Activated CD4-positive, alpha-beta T cell treated with anti-CD3 and anti-CD28 coated beads for 36 hours (primary cell): ENCODE measurements at places on chromosomes 5 and 9.

DNA sequence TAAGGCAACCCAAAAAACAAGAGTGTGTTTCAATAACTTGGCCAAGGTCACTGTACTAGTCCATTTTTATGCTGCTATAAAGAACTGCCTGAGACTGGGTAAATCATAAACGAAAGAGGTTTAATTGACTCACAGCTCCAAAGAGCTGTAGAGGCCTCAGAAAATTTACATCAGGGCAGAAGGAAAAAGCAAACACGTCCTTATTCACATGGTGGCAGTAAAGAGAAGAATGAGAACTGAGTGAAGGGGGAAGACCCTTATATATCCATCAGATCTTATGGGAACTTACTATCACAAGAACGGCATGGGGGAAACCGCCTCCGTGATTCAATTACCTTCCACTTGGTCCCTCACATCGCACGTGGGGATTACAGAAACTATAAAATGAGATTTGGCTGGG, 64.3 kb upstream of the CAMK4 start:
- DNase-seq: no peak

DNA sequence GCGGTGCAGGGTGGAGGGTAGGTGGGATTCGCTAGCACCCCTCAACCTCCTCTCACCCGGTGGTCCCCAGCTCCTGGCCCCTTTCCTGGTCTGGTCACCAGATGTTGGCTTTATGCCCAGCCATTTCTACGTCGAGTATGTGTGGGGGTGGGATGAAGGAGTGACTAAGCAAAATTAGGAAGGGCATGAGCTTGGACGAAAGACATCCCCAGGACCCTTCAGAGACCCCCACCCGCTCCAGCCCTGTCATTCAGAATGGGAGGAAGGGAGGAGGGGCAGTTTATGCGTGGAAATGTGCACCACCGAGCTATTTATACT, 742 bp downstream of the BHMT2 start:
- DNase-seq: no peak

- DNase-seq: no peak
These were observed 458.6 kb upstream of the CLINT1 start for GRCh38 chr5:158317507-158317906.

GRCh38 chr5:150585781-150586341, 54.6 kb upstream of the SYNPO start:
- no peak for DNase-seq

- DNase-seq: no peak
These were observed 38.1 kb downstream of the MAP1B start for GRCh38 chr5:72145348-72145747.

- DNase-seq: no peak
These were observed 27.6 kb downstream of the KCNMB1 start for GRCh38 chr5:170361616-170362015.

DNA sequence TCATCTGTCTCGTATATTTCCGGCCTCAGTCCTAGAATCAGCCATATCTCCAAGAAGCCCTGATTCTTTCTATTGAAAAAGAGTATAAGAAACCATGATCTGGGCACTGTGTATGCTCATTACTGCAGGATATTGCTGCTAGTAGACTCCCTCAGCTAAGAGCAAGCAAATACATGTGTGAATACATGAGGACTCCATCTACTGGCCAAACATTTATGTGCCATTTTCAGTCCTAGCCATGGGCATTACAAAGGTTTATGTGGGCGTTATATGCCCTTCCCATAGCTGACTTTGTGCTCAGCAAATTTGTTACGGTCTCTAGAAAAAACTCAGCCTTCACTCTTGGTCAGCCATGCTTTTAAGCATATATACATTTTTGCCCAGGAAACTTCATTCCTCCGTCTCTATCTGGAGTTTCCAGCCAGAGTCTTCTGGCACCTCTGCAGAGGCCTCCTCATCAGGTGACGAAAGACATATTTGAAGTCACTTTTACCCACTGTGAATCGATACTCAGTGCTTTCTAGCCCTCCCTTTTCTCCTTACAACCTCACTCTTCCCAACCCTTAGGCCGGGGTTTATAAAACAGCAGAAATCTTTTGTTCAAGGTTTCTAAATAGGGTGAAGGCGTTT, 1495.6 kb upstream of the CDH6 start:
- DNase-seq: no peak

DNA sequence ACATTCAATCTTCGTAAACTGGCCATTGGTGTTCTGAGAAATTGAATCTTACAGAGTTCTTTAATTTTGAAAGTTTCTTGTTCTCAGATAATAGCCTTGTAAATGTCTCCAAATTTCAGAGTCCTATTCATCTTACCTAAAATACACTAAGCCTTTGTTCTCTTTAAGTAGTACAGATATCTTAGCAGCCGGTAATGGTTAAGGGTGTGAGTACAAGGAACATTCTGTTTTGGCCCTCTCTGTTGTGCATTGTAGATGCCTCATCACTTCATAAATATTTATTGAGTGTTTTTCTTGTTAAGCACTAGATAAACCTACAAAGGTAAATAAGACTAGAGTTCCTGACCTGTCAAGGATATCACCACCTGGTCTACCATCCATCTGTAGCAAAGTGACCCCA, 35.2 kb downstream of the ZCCHC7 start:
- DNase-seq: no peak

GRCh38 chr5:36607114-36607571, 737 bp downstream of the SLC1A3 start:
- peak; percentile 20 for DNase-seq

- DNase-seq: no peak
These were observed 6.4 kb downstream of the ISCA1 start for GRCh38 chr9:86275962-86276361.

- DNase-seq: no peak
These were observed 49.4 kb downstream of the SLC22A5 start for GRCh38 chr5:132418881-132419280.

DNA sequence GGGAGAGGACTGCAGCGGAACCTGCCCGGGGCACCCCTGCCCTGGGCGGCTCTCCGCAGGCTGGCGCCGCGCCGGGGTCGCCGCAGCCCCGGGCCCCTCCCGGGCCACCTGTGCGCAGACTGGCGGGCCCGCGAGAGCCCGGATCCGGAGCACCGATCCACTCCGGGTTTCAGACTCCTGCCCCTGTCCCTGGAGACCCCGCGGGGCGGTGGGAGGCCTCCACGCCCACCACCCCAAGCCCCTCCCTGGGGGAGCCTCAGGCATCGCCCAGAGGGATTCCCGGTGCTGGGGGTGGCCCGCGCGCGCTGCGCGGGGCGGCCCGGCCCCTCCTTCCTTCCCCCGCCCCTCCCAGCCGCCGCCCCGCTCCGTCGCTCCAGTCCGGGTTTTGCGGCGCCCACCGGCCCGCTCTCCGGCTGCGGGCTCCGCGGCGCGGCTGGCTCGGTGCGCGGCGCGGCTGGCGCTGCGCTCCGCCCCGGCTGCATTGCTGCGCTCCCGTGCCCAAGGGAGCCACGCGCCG, at the start of gene UNC5A:
Gene UNC5A (plus strand): TSS at position 479 of the 517 bp plus-strand sequence. CDS start 192 bp downstream, outside the sequence.
- DNase-seq: peak; percentile 80

- no peak for DNase-seq
These were observed 14.9 kb upstream of the MACIR start for GRCh38 chr5:103243665-103244064.

- peak; percentile 79 for DNase-seq
These were observed 17.7 kb downstream of the IL31RA start for GRCh38 chr5:55868846-55869245.

DNA sequence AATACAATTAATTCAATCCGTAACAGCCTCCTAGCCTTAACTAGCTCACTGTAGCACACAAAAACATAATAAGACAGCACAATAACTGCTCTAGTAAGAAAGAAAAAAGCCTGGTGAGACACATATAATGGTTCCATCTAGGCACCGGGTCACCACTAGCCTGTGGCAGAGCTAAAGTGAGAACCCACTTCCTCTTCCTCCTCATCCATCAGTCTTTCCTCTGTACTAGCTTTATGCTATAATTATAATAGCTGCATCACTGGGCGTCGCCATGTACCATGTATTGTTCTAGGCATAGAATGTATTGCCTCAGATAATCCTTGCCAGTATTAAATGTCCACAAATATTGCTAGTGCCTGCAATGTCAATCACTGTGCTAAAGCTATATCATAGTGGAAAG, 23.1 kb downstream of the ADRB2 start:
- DNase-seq: no peak

GRCh38 chr5:157603333-157604190, 28.0 kb upstream of the ADAM19 start:
- DNase-seq: peak; percentile 78

- DNase-seq: no peak
These were observed 150.3 kb upstream of the COL5A1 start for GRCh38 chr9:134491196-134491835.

- no peak for DNase-seq
These were observed 56.5 kb upstream of the RAI14 start for GRCh38 chr5:34599471-34600117.

DNA sequence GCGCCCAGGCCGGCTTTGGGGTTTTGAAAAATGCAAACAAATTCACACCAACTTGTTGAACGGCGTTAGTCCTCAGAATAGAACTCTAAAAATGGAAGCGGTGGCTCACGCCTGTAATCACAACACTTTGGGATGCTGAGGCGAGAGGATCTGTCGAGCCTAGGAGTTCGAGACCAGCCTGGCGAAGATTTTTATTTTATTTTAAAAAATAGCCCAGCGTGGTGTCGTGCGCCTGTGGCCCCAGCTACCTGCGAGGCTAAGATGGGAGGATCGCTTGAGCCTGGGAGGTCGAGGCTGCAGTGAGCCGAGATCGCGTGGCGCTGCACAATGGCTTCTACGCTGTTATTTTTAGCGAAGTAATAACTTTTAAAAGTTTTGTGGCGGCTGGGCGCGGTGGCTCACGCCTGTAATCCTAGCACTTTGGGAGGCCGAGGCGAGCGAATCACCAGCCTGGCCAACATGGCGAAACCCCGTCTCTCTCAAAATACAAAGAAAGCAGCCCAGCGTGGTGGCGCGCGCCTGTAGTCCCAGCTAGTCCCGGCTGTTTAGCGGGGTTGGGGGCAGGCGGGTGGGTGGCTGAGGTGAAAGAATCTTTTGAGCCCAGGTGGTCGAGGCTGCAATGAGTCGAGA, 694 bp upstream of the PLIN2 start:
- DNase-seq: peak; percentile 54

DNA sequence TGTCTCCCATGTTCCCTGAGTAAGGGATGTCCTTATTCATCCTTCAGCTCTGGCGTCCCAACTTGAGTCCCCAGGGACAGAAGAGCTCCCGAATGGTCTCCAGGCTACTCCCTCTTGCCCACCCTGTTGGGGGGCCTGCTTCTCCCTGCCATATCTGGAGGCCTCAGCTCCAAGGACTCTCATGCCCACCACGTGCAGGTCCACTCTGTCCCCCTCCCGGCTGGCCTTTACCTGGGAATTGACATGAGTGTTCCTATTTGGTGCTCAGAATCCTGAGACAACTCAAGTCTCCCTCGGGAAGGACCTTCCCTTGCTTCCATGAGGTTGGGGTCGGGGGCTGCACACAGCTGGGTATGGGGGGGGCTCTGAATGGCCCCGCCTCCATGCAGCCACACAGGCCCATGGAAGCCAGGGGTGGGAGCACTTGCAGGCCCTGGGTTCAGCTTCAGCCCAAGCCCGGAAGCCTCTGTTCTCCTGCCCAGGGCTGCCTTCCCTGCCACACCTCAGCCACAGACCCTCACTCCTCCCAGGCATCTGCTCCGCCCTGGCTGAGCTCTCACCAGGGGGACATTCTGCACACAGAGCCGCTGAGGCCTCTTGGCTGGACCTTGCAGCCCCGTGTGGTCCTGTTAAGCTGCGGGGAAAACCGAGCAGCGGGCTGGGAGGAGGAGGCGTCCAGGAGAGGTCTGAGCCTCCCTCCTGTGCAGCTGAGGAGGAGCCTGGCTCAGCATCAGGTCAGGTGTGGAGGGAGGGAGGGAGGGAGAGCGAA, 121.9 kb downstream of the PHF2 start:
- DNase-seq: no peak

GRCh38 chr5:167945542-167946384, 345.7 kb upstream of the WWC1 start:
- DNase-seq: no peak

- no peak for DNase-seq
These were observed 168.2 kb downstream of the DAB2IP start for GRCh38 chr9:121819428-121820231.

- DNase-seq: no peak
These were observed 374.4 kb upstream of the SGCD start for GRCh38 chr5:155952486-155953089.

- no peak for DNase-seq
These were observed 48.1 kb downstream of the FOCAD start for GRCh38 chr9:20732118-20732517.

GRCh38 chr5:53831496-53831895, 271.1 kb downstream of the NDUFS4 start:
- no peak for DNase-seq

DNA sequence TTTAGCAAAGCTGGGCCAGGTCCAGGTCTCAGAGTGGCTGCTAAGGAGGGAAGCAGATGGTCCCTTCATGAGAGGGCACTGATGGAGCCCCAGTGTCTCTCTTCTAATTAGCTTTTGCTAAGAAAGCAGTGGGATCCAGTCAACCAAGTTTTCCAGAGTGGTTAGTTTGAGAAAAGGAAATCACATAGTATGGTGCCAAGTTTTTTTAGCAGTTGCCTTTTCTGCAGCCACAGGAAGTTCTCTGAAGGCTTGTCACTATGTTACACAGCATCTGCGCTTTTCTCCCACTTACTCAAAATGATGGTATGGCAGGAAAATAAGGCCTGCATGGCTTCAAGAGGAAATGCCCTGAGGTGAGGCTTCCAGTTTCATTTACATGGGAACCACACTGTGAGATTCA, 331.5 kb upstream of the ZNF462 start:
- DNase-seq: no peak

DNA sequence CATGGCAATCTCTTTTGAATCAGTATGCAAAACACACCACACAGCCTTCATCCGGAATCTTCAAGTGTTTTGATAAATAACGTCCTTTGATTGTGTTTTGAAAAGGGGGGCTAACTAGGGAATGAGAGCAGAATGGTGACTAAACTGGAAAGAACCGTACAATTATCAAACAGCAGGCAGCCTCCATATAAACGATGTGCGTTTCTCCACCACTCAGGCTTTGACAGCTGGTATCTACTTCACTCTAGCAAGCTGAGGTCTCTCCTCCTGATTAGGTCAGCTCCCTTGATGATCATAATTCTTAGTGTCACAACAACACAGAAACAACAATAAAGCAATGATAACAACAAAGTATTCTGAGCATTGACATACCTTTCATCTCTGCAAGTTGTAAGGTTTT, 465.9 kb downstream of the TUSC1 start:
- DNase-seq: no peak

DNA sequence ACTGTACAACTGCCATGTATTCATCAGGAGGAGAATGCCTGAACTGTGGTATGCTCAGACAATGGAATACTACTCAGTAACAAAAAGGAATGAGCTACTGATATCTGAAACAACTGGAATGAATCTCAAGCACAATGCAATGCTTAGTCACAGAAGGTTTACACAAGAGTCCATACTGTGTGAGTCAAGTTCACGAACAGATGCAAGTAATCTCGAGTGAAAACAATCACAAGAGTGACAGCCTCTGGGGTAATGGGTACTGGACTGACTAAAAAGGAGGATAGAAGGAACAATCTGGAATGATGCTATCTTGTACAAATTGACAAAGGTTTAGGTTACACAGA, 19.5 kb upstream of the GOLGA1 start:
- DNase-seq: no peak
